ENCODE measurements at places on chromosomes 1 and 21.

GRCh38 chr1:27509127-27510080 lies 19.4 kb upstream of the WASF2 start:
- DNase-seq: no peak

GRCh38 chr1:221823149-221823548 lies 81.3 kb upstream of the DUSP10 start:
- DNase-seq: no peak

DNA sequence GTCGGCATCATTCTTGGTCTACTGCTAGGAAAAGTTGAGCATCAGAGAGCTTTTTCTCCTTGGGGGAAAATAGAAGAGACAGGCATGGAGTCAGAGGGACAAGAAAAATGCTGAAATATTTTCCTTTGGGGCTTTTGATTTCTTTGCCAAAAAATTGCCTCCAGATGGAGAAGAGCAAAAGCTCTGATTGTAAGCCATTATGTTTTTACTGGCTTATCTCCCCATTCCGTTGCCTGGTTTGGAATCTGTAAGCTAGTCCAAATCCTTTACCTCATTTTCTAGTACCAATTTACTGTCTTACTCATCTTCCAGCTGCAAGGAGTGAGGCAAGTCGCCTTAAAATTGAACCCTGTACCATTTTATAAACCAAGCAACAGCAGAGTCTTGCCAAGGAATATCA lies 23.3 kb upstream of the NBL1 start:
- DNase-seq: no peak

- DNase-seq: peak; percentile 83
Measured at GRCh38 chr1:1122078-1122811, 6.4 kb upstream of the C1orf159 start.

DNA sequence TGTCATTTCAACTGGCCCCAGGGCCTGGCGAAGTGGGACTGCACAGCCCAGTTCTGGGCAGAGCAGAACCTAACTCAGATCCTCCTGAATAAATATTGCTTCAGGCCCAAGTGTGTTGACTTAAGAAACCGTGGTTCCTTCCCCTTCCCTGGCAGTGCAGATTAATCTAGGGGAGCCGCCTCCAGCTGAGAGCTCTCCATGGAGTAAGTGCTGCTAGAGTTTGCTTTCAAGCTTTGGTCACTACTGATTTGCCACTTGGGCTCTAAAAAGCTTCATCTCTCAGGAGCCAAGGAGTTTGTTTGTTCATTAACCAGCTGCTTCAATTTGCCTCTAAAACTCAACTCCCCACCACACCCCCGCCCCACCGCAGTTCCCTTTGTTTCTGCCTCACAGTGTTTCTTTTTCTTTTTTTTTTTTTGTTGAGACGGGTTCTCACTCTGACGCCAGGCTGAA lies 112.1 kb downstream of the DTL start:
- DNase-seq: no peak

DNA sequence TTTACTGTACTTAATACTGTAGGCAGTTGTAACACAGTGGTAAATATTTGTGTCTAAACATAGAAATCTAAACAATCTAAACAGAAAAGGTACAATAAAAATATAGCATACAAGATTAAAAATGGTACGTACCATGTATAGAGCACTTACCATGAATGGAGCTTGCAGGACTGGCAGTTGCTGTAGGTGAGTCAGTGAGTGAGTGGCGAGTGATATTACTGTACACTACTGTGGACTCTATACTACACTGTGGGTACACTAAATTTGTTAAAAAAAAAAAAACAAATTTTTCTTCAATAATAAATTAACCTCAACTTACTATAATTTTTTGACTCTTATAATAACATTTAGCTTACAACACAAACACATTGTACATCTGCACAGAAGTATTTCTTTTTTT lies 39.5 kb upstream of the MYOCOS start:
- DNase-seq: no peak

DNA sequence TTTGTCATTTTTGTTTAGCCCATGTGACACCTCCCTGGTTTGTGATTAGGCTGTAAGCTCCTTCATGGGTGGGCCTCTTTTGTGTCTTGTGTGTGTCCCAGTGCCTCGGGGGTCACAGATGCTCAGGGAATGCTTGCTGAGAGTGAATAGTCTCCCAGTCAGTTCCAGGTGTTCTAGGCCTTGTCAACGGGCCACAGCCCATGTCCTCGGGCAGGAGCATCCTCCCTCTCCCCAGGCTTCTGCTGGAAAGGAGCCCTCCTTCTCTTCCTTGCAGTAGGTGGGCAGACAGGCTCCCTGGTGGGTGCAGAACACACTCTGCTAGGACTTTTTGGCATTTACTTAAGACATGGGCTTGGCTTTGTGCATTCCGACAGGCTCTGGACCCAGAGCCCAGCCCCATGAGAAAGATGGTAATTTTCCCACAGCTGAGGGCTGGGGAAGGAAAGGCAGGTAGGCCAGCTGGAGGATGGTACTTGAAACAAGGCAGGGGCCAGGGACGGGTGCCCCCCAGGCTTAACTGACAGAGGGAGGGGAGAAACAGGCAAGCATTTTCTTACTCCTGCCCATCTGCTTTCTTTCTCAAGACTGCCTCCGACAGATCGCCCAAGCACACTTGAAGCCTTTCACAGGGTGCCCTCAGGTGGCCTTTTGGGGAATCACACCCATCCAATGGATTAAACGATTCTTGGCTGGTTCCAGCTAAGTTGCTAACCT lies 7.1 kb upstream of the CPLANE2 start:
- peak; percentile 82 for DNase-seq

- DNase-seq: no peak
Measured at GRCh38 chr1:44114098-44114497, 4.5 kb upstream of the KLF17 start.

- no peak for DNase-seq
Measured at GRCh38 chr1:110133436-110133835, 16.9 kb upstream of the SLC6A17 start.

DNA sequence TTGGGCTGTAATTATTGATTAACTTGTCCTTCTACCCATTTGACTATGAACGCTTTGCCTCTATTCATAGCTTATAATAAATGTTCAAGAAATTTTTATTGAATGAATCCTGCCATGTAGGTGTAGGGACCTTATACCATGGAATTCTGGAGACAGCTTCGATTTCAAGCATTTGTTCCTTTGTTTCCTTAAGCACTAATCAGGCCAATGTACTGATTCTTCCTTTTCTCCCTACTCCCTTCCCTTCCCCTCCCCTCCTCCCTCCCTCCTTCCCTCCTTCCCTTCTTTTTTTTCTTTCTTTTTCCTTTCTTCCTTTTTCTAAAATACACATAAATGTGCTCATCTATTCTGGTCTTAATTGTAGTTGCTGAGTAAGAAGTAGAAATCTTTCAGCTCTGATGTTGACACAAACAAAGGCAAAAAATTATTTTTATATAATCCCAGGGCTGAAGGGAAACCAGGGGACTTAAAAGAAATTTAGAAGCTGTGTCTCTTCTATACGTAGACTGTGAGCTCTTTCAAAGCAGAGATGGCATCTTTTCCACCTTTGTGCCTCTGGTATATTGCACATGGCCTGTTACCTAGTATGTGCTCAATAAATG lies 24.9 kb upstream of the DNM3 start:
- no peak for DNase-seq

- DNase-seq: peak; percentile 24
Measured at GRCh38 chr1:117051224-117052064, 8.7 kb upstream of the TTF2 start.

GRCh38 chr21:45326891-45327440 lies 39.3 kb upstream of the POFUT2 start:
- DNase-seq: no peak

GRCh38 chr1:209737118-209737505 lies 18.7 kb upstream of the TRAF3IP3 start:
- no peak for DNase-seq

- no peak for DNase-seq
Measured at GRCh38 chr1:228265167-228265566, 57.3 kb downstream of the OBSCN start.

- no peak for DNase-seq
Measured at GRCh38 chr1:6057170-6057845, 11.6 kb downstream of the KCNAB2 start.

GRCh38 chr1:62362061-62362917 lies 43.1 kb upstream of the KANK4 start:
- DNase-seq: no peak

- no peak for DNase-seq
Measured at GRCh38 chr1:242747233-242747632, 222.7 kb upstream of the PLD5 start.

- DNase-seq: no peak
Measured at GRCh38 chr1:53685272-53686051, 53.5 kb downstream of the GLIS1 start.

GRCh38 chr1:168234846-168235547 lies 9.2 kb downstream of the SFT2D2 start:
- DNase-seq: peak; percentile 70

DNA sequence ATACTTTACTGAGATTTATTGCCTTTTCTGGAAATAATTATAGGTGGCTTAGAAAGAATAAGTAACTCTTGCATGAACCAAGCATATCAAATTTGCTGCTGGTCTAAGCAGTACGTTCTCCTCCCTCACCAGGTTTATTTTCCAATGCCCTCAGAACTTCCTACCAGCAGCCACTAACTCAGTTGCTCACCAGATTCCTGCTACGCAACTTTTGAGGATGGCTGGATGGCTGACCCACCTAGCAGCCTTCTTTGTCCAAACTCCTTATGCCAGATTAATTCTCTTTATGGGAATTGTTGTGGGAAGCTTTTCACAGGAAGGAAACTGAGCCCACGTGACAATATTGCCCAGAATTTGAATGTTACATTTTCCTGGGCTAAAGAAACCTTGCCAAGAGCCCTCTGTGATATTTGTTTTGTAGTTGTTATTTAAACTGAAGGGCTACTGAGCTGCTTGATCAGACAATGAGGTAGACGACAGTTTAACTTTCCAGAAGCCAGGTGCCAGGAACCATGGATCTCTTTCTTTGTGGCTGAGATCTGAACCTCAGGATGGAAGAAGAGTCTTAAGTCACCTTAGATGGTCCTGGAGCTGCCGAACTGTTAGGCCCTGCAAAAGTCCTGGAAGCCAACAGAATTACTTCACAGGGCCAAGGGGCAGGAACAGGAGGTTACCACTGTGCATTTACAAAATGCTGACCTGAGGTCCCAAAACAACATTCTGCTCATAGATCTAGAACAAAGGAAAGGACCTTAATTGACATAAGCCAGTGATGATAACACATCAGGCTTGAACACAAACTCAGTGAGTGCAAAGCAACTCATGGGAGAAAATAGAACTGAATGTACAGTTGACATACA lies 85.5 kb upstream of the ATP1A1 start:
- no peak for DNase-seq

GRCh38 chr1:21764615-21765423 lies 18.1 kb downstream of the USP48 start:
- DNase-seq: no peak

DNA sequence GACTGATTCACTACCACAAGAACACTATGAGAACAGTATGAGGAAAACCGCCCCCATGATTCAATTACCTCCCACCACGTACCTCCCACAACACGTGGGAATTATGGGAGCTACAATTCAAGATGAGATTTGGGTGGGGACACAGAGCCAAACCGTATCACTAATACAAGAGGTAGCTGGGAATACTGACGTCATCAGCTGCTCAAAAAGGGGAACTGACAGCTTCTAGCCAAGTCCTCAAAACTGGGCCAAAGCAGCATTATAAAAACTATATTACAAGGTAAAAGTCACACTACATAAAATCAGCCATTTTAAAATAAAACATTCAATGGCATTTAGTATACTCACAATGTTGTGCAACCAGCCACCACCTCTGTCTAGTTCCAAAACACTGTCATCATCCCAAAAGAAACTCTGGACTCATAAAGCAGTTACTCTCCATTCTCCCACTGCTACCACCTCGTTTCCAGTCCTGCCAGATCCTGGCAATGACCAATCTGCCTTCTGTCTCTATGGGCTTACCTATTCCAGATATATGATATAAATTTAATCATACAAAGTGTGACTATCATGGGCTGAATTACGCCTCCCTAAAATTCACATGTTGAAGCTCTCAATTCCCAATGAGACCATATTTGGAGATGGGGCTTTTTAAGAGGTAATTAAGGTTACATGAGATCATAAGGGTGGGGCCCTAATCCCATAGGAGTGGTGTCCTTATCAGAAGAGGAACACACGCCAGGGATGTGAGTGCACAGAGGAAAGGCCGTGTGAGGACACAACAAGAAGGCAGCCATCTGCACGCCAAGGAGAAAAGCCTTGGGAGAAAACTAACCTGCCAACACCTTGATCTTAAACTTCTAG lies 192.1 kb downstream of the SETD4 start:
- DNase-seq: no peak

DNA sequence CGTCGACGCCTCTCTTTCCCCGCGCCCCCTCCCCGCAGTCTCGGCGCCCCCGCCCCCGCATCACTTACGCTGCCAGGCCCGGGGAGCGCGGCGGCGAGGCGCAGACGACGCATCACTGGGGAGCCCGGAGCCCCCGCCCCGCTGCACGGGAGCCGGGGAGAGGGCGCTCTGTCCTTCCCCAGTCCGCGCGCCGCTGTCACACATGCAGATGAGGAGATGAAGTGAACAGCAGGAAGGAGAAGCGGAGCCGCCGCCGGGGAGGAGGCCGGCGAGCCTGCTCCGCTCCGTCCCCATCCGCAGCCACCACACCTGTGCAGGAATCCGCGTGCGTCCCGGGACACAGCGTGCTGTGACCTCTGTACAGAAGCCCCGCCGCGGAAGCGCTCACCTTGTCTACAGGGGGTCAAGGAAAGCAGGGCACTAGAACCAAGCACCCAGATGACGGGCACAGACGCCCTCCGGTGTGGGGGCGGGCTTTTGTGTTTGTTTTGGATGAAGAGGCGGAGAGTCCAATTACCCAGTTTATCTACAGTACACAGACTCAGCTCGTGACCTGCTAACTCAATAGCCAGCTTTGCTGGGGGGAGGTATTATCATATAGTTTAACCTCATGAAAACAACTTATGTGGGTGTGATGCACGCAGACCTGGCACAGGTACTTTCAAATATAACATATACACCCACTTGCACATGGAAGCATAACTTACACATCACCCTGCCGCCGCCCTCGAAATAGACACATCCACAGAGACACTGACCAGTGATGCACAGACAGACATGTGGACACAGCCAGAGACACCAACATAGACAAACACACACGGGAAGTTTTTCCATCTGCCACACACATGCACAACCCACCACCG lies 12.4 kb downstream of the KLHDC8A start:
- DNase-seq: peak; percentile 25

DNA sequence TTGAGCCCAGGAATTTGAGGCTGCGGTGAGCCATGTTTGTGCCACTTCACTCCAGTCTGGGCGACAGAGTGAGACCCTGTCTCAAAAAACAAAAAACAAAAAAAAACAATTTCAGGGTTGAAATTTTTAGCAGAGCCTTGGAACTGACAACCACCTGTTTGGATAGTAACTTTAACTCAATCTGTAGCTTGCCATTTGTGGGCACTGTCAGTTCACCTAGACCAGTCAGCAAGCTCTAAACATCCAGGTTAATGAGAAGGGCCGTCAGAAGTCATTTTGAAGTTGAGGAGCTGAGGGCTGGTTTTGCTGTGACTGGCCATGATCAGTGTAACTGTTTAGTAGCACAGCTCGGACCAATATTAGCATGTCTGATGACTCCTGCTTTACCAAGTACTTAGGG lies 8.4 kb downstream of the TRAPPC10 start:
- DNase-seq: no peak

Data from germinal center (tissue), 1 donor.